ENCODE measurements at places on chromosomes 7 and 10.

DNA sequence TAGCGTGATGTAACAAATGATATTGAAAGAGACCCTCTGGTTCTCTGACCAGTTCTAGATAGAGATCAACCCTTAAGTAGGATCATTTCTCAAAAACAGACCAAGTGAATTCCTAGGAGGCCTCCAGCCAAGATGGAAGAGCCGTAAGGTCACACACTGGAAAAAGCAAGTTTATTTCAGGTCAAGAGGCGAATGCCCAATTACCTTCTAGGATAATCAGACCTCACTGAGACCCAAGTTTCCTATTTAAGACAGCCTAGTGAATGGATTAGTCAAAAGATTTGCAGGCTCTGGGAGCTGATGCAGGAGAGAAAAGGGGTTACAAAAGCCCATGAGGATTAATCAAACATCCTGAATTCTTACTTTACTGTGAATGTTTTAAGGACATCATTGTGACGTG lies 486.1 kb upstream of the NRP1 start:
- no peak for DNase-seq

- no peak for DNase-seq
Observed at GRCh38 chr10:129055986-129056385, 411.1 kb upstream of the MGMT start.

- DNase-seq = no peak
Observed at GRCh38 chr7:135143885-135144668, 3.8 kb upstream of the TMEM140 start.

GRCh38 chr10:43939939-43940820 lies 291.5 kb upstream of the ZNF32 start:
- DNase-seq = no peak

DNA sequence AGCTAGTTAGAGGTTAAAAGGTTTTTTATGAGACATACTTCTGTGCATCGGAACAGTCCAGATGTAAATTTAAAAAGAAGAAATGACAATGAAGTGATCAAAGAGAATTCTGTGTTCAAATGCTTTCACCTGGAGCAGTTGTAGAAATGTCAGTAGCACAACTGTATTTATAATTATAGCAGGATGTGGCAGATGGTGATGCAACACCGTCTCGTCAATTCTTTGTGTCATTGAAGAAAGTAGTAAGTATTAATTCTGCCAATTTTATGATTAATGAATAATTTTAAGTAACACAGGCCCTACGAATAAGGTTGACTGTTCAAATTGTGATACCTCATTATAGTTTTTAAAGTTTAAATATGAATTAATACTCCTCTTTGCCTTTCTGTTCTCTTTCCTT lies 171.1 kb downstream of the ADK start:
- DNase-seq = peak; percentile 26

GRCh38 chr10:78808736-78809367 lies 259.9 kb upstream of the ZMIZ1 start:
- DNase-seq = no peak

- DNase-seq = no peak
Observed at GRCh38 chr10:5529702-5530411, 5.1 kb downstream of the CALML3 start.

- peak; percentile 75 for DNase-seq
Observed at GRCh38 chr7:35985126-35985754, 167.8 kb upstream of the EEPD1 start.
